Right forelimb (tissue), 1 donor: ENCODE measurements at places on chromosomes 11 and 22.

GRCh38 chr22:49235463-49236300 is 592.0 kb downstream of the BRD1 start:
- no peak for DNase-seq

DNA sequence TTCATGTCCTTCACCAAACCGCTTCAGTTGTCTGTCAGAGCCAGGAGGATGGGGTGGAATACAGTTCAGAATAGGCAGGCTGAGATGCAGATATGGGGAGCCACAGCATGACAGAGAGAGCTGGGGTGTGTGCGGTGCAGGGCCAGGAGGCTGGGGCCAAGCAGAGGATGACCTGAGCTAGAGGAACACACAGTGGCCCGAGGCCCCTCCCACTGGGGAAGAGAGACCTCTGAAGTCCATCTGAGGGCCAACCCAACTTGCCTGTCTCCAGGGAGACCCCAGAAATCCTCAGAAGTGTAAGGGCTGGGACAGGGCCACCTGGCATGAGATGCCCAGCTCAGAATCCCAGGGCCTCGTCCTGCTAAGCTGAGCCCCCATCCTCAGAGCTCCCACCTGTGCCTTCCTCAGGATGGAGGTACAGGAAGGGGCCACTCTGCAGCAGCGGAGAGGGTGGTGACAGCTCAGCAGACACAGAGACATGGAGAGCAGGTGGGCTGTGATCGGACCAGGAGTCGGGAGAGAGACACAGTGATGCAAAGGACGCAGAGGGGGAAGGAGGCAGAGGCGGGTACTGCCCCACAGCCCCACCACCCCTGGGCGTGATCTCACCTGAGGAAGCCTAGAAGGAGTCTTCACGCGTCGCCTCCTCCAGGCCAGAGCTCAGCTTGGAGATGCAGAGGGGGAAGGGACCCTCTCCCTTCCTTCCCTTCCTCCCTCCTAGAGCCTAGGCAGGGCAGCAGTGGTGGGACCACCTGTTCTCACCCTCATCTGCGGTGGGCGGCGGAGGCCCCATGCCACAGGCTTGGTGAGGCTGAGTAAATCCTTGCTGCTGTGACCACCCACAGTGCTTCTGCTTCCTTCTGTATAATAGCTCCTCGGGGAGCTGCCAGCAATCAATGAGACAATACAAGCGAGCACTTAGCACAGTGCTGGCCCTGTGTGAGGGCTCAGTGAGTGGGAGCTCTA is 9.1 kb upstream of the TUB start:
- DNase-seq, result peak; percentile 37

DNA sequence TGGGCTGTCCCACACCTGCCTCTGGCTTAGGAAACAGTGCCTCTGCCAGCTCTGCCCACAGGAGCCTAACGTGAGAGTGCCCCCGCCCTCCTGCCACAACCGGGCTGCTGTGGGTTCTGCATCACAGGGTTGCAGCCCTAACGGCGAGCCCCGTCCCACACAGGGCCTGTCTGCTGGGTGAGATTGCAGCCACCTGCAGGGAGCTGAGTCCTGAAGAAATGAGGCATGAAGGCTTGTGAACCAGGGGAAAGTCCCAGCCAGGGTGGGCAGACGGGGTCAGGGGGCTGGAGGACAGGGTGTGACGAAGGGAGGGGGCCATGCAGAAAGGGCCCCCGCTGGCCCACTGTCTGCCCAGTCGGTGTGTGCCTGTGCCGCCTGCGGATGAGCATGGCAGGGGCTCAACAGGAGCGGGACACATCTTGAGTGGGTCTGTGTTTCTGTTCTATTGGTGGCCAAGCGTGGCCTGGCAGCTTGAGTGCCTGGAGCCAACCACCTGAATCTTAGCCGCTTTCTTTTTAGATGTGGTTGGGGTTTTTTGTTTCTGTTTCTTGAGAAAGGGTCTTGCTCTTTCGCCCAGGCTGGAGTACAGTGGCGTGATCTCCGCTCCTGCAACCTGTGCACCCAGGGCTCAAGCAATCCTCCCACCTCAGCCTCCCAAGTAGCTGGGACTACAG is 38.9 kb downstream of the CTTN start:
- DNase-seq, result no peak

DNA sequence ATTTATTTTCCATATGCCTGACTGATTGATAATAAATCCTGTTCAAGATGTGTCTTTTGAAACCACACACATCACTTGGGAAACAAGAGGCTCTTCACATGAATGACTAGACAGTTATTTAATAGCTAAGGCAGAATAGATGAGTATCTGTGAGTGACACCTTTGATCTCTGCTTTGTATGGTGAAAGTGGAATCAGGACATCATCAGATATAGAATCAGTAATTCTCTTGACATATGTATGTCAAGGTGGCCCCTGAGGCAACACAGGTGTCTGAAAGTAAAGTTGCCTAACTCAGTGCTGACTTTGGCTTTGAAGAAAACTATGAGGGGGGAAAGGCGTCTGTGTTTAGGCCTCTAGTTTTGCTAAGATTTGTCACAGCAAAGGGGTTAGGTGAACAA is 11.5 kb upstream of the CASP4 start:
- DNase-seq, result no peak

DNA sequence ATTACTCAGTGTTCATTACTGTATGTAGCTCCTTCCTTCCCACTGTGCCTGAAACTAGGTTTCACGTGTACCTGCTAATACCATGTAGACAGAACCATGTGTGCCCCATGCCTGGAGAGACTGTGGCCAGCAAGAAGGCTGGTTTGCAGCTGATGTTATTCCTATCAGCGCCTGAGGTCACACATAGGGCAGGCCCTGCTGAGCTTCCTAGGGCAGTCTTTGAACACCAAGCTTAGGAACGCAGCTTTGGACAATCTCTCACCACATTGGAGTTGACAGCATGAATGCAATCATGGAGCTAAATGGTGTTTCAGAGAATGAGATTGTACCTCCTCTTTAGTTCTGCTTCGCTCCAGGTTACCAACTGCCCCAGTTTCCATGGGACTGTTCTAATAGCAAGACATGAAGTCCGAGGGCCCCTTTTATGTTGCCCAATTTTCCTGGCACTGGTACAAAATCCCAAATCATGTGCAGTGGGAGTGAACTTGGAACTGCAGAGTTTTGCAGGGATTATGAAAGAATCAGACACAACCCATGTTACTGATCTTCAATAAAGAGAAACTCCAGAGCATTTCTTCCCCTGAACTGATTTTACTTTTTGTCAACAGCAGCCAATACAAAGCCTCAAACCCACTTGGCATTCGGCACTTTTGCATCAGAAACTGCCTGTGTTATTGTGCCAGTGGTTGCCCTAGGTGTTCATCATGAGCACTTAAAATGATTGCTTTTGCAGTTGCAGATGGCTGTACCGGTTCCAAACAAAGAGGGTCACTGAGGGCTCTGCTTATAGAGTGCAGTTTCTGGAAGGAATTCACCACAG is 154.2 kb upstream of the TTC12 start:
- no peak for DNase-seq

- no peak for DNase-seq
Observed at GRCh38 chr11:47144541-47144940, 32.1 kb downstream of the ARFGAP2 start.

GRCh38 chr11:2901854-2902783 is 16.5 kb upstream of the CDKN1C start:
- peak; percentile 90 for DNase-seq

DNA sequence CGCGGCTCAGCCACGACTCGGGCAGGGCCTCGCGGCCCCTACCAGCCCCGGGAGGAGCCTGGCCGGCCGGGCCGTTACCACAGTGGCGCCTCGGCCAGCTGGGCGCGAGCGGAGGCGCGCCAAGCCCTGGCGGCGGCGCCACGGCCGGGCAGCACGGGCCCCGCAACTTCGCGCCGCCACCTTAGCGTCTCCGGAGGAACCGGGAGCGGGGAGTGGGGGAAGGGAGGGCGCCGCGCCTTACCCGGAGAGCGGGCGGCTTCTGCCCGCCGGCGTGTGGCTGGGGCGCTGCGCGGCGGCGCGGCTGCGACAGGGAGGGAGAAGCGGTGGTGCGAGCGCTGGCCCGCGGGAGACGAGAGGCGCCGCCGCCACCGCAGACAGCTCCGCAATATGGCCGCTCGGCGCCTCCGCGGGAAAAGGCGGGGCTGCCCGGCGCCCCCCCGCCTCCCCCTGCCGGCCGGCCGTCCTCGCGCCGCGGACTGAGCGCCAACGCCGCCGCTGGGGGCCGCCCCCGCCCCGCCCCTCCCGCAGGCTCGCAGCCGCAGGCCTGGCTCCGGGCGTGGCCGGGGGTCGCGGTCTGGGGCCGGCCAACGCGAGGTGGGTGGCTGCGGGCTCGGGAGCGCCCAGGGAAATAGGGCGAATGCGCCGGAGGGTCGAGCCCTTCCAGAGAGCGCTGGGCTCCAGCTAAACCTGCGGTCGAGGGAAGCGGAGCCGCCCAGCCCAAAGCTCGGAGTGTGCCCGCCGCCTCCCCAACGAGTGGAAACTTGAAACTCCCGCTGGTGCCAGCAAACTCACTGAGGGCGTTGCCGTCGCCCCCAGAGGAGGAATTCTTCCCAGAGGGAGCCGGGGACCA is at the start of gene RDX:
Gene RDX, minus strand, starts transcription at position 389 of the 850 bp plus-strand sequence. CDS start 16,922 bp downstream, outside the sequence.
- DNase-seq, result peak; percentile 89

- DNase-seq, result no peak
Observed at GRCh38 chr22:22031183-22031945, 48.8 kb upstream of the TOP3B start.

GRCh38 chr11:17898782-17899181 is 114.1 kb downstream of the SERGEF start:
- DNase-seq, result no peak

- DNase-seq, result no peak
Observed at GRCh38 chr11:134633276-134633675, 221.2 kb upstream of the B3GAT1 start.

DNA sequence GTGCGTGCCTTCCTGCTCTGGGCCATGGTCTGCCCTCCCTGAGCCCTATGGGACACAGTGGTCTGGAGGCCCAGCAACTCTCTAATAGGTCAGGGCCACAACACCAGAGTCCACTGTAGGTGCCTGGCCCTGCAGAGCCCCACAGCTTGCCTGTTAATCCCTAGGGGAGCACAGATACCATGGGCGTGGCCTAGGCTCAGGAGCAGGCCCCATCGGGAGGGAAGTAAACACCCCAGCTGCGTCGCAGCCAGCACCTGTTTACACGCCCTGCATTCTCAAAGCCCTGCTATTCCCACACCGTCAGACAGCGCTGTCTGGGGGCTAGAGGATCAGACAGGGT is 2.5 kb downstream of the KCTD17 start:
- DNase-seq, result no peak
